ENCODE measurements at places on chromosomes 2 and 18.
A peak's percentile ranks its signal among the peaks of the same experiment; 100 is the strongest.

DNA sequence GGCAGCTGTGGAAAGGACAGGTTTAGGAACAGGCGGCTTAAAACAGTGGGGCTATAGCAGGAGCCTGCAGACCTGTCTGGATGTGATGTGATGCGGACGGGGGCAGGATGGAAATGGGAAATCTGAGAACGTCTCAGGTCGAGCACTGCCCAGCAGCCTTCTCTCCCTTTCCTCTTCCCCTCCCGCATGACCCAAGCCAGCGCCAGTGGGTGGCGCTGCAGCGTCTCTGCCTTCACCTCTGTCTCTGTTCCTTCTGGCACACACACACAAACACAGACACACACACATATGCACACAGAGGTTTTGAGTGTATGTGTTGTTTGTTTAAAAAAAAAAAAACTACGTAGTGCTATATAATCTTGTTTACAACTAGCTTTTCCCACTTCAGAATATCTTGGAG is 82.0 kb upstream of the SLC66A3 start:
- peak; percentile 19 for DNase-seq

- no peak for DNase-seq
These were observed 405.5 kb upstream of the VWC2L start for GRCh38 chr2:214005337-214005736.

DNA sequence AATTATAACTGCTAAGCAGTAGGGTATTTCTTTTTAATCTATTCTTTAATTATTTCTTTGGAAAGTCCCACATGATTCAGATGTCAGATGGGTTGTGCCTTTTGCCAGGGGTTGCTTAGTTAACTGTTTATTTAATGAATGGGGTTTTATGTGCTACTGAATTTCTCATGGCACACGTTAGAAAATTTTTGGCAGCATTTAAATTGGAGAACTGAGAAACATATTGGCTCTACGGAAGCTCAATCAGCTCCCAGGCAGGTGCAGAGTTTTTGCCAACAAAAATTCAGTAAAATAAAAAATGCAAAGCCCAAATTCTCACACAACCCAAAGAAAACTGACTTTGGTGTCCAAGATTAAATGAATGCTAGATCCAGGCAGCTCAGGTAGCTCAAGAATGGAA is 467.2 kb downstream of the NRXN1 start:
- no peak for DNase-seq

GRCh38 chr18:22783662-22784076 is 149.5 kb upstream of the RBBP8 start:
- no peak for DNase-seq

DNA sequence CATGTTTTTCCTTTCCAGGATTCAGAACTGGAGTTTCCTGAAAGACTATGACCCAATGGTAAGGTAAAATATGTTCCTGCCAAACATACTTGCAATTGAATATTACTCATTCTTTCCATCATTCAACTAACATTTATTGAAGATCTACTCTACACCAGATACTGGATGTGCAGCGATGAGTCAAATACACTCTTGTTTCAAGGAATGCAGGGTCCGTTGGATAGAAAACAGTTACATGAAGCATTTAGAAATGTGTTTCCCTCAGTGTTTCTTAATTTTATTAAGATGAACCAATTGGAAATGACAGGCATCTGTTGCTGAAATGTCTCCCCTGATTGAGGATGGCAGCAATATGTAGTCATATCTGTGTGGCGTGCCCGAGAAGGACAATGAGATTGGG is 14.8 kb upstream of the SLC66A3 start:
- DNase-seq = no peak

GRCh38 chr18:74604361-74604760 is 6.7 kb downstream of the ZNF407 start:
- no peak for DNase-seq

DNA sequence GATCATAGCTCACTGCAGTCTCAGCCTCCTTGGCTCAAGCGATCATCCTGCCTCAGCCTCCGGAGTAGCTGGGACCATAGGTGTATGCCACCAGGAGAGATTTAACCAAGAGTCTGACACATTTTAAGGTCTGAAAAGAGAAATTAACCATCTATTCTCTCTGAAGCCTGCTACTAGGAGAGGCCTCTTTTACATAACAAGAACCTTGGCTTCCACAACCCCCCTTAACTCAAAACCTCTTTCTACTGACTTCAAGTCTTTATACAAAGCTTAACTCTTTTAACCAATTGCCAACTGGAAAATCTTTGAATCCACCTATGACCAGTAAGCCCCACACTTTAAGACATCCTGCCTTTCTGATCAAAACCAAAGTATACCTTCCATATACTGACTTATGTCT is 279.9 kb upstream of the CELF4 start:
- no peak for DNase-seq

- DNase-seq = no peak
These were observed 209.2 kb upstream of the SYT4 start for GRCh38 chr18:43486462-43486861.

- DNase-seq = no peak
These were observed 99.8 kb upstream of the FZD7 start for GRCh38 chr2:201933792-201934237.

GRCh38 chr2:195017890-195018289 is 639.1 kb upstream of the SLC39A10 start:
- DNase-seq = no peak

DNA sequence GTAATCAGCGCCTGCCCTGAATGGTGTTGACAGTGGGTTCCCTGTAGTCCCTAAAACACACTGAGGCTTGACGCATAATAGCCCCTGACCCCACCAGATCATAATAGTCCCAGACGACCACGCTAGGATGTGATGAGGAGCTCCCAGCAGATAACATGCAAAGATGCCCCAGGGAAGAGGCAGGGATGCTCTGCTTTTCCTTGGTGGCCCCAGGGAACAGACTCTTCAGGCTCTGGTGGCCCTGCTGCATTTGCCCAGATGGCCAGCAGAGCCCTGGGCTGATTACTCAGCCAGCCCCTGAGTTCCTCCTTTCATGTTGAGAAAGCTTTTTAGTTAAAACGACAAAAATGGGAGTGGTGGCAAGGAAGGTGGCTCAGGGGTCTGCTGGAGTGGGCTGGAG is 5.9 kb upstream of the NCKAP5 start:
- no peak for DNase-seq
